ENCODE measurements at places on chromosomes 12 and 14.

DNA sequence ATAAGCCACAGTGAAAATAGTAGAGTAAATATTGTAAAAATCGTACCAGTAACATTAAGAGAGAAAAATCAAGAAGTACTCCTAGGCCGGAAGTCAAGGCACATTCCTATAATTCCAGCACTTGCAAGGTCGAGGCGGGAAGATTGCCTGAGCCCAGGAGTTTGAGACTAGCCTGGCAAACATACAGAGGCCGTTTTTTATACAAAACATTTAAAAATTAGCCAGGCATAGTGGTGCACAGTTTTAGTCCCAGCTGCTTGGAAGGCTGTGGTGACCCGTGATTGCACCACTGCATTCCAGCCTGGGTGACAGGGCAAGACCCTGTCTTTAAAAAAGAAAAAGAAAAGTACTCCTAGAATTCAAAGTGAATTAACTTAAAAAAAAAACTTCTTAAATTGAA is 341.8 kb downstream of the C12orf50 start:
- DNase-seq = no peak

GRCh38 chr14:105879867-105880561 is 353.6 kb downstream of the TMEM121 start:
- no peak for DNase-seq

- no peak for DNase-seq
Observed at GRCh38 chr12:83473408-83474095, 786.8 kb downstream of the TMTC2 start.

- DNase-seq = no peak
Observed at GRCh38 chr12:27429606-27430005, 16.9 kb upstream of the SMCO2 start.

GRCh38 chr14:55192054-55192621 is 753 bp upstream of the DLGAP5 start:
- DNase-seq = no peak

GRCh38 chr12:132536102-132536876 is 46.3 kb downstream of the FBRSL1 start:
- DNase-seq = no peak

DNA sequence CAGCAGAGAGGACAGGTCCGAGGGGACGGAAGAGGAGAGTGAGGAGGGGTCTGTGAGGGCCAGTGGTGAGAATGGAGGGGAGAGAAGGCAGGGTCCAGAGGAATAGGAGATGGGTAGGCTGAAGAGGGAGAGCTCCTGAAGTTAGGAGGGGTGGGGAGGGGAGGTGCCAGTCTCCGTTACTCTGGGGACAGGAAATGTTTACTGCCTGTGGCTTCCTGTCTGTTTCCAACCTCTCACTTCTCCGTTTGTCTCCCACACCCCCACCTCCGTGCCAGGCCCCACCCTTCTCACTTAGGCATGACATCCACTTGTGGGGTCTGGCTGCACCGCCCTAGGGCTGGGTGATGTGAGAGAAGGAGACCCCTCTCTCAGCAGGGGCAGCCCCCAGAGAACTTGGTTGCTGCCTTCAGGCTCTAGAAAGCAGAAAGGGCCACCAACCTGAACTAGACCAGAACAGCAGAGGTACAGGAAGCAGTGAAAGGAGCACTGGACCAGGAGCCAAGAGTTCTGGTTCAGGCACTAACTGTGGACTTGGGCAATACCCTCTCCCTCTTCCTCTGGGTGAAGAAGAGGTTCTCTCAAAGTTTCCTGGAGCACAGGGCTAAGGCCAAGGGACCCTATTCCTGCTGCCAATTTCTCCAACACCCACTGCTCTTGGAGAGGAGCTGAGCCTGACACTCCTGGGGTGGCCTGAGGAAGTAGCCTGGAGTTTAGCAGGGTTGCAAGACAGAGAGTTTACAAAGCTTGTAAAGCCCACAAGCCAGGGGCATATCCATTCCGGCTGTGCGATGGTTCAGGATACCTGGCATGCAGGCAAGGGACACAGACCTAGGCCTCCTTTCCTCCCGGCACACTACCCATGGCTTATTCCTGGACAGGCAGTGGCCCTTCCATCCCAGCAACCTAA is 5.5 kb downstream of the ITGA5 start:
- DNase-seq = no peak

DNA sequence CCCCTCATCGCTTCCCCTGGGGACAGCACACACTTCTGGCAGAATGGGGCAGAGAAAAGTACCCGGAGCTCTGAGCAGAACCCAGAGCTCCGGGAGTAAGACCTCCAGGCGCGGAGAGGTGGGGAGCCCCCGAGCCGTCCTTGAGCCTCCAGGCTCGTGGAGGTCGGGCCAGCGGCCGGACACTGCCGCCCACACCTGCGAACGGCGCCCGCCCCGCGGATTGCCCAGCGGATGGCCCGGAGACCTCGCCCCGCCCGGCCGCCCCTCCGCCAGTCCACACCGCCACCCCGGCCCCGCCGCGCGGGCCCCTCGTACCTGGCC is 344 bp downstream of the SPTLC2 start:
- DNase-seq = no peak

- DNase-seq = peak; percentile 75
Observed at GRCh38 chr12:65556676-65557437, 267.4 kb upstream of the HMGA2 start.

GRCh38 chr14:61872452-61872851 is 110.2 kb downstream of the SNAPC1 start:
- no peak for DNase-seq

- no peak for DNase-seq
Observed at GRCh38 chr12:102314821-102315220, 117.2 kb upstream of the PMCH start.

GRCh38 chr14:95319312-95320077 is at the start of gene CLMN:
TSS of gene CLMN (minus strand) at chr14:95319908. CDS start at chr14:95319792, 116 bp downstream.
- DNase-seq = peak; percentile 44

DNA sequence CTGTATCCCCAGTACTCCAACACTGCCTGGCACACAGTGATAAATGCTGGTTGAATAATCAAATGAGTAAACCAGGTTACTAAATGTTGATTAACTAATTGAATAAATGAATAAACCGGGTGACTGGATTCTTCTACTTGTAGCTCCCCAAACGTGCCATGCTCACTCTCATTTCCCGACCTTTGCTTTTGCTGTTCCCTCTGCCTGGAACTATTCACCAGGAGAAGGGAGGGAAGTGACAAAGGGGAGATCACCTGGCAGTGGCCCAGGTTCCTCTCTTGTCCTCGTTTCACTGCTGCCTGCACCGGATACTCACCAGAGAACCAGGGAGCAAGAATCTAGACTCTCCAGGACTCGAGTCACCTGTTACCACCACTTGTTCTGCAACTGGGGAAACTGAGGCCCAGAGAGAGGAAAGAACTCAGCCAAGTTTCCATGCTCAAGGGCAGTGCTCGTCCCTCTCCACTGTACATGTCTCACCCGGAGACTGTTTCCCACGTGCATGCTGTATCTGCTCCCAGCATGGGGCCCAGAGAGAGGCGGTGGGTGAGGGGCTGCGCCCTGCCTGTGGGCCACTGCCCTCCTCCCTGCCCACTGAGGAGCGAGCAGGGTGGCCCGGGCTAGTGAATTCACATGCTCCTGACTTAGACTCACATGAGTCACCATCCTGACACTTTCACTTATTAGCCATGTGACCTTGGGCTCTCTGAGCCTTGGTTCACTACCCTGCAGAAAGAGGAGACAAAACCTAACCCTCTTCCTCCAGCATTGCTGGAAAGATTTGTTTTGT is 17.7 kb upstream of the POP5 start:
- DNase-seq = no peak
